Activated naive CD4-positive, alpha-beta T cell (primary cell): ENCODE measurements at places on chromosomes 4 and X.

DNA sequence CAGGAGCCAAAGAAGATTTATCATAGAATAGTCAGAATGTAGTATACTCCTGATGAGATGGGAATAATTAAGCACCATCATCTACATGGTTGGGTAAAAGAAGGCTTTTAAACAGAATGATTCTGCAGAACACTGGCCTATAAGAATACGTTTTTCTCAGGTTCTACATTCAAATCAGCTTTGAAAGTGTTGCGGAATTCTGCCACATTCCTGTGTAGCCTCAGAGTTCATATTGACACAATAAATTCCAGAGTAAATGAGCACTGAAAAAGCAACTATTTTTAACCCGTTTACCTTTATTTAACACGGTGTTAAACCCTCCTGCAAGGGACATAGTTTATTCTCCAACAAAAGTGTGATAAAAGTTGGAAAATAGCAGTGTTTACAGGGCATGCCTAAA lies 950.2 kb upstream of the SLIT2 start:
- DNase-seq: no peak

DNA sequence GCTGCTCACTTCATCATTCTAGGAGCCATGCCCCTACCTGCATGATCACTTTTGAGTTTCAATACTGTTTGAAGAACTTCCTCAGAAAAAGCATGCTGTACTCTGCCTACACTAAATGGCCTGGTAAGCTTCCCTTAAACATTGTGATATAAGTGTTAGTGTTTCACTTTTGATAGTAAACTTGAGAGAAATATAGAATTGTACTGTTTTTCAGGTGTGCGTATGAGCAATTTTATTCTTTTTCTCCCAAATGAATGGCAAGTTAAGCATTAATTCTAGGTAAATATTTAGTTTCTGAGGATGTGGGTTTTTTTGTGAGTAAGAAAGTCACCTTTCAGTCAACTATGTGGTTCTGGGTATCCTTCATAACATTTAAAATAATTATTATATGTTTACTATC lies 484.5 kb downstream of the IL15 start:
- no peak for DNase-seq

- DNase-seq: no peak
Measured at GRCh38 chr4:138538743-138539142, 296.6 kb upstream of the SLC7A11 start.

GRCh38 chrX:31832263-31832662 lies 760.4 kb upstream of the FTHL17 start:
- no peak for DNase-seq

- DNase-seq: no peak
Measured at GRCh38 chr4:75844151-75844662, 58.0 kb downstream of the PPEF2 start.
